ENCODE measurements at places on chromosomes 12 and 14.

GRCh38 chr14:56154321-56154720 is 36.1 kb downstream of the PELI2 start:
- DNase-seq, result no peak

GRCh38 chr12:69470189-69471075 is at the start of gene FRS2:
Gene FRS2, plus strand, starts transcription at chr12:69470388. Its CDS starts 98,643 bp downstream, at chr12:69569031.
- peak; percentile 64 for DNase-seq

GRCh38 chr14:78088916-78089315 is 81.3 kb upstream of the NRXN3 start:
- no peak for DNase-seq

DNA sequence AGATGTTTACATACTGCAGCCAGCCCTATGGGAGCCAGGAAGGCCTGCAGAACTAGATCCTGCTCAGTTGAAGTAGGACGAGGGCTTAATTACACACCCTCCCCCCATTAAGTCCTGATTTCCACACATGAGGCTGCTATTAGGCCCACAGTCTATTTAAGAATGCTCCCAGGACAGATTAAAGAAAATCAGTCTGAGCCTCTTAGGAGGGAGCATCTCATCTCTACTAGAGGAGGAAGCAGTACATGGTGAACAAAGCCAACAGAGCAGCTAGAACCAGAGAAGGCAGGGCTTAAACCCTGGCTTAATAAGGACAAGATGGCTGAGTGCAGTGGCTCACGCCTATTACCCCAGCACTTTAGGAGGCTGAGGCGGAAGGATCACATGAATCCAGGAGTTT is 55.8 kb upstream of the ARHGAP5 start:
- DNase-seq, result no peak

- no peak for DNase-seq
These were observed 89.0 kb downstream of the AKAP6 start for GRCh38 chr14:32417956-32418552.

DNA sequence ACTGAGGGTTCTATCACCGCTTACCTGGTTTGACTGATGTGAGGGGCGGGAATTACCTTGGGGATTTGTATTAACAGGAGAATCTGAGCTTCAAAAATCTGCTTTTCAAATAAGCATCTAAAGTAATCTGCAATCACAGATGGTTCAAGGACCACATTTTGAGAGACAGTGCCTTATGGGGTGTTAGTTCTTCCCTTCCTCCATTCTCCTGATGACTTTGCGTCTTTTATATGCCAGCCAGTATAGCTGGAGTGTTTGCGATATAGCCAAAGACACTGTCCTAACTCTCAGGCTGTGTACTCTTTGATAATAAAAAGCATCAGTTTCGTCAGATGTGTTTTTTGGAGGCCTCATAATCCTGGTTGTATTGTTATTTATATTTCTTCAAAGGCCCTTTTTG is 39.5 kb downstream of the PPHLN1 start:
- no peak for DNase-seq

DNA sequence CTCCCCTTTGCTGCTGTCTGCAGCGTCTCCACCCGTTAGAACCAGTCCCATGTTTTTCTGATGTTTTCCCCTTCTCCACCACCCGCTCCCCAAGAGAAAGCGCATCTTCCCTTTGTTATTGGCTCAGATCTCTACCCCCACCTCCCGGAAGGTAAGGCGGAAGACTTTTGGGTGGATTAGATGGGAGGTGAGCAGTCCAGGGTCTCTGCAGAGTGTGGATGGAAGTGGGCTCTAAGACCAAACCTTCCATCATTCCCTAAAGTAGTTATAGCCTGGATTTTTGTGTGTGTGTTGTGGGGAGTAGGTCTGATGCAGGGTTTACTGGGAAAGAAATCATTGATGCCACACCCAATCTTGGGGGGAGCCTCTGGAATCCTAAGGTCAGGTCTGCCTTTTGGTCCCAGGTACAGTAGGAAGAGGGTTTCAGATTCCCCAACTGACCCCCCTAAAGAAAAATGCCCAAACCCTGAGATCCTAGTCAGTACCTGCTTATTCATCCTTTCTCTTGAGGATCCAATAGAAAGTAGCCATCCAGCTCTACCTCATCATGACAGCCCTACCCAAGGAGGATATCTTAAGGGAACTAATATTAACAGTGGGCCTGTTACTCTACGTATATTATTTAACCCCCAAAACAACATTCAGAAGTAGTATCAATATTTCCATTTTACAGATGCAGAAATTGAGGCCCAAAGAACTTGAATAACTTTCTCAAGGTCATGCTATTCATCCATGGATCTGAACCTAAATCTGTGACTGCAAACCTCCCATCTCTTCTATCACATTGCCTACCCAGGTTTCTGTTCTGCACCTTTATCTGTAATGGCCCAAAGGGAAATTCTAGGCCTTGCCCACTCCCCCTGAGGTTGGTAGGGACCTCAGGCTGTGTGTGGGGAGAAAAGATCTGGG is 1.1 kb downstream of the KIF5A start:
- no peak for DNase-seq

DNA sequence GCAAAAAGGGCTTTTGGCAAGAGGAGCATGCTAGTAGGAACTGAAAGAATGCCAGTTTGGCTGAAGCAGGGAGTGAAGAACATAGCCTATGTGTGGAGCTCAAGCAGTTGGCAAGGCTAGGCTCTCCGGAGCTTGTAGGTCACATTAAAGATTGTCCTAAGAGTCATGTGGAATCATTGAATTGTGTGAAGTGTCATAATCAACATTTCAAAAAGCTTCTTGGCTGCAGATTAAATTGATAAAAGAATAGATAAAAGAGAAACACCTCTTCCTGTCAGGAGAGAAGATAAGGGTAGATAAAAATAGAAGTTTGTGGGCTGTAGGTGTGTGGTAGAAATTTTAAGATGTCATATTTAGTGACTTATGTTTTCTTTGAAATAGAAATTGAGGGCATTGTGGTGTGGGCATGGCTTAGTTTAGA is 36.1 kb downstream of the CPSF6 start:
- no peak for DNase-seq

GRCh38 chr12:92551210-92551609 is 151.6 kb upstream of the PLEKHG7 start:
- DNase-seq, result no peak

- no peak for DNase-seq
These were observed 383.4 kb downstream of the KCNH5 start for GRCh38 chr14:62661818-62662217.

- no peak for DNase-seq
These were observed 7.8 kb upstream of the EGLN3 start for GRCh38 chr14:33958605-33959226.

DNA sequence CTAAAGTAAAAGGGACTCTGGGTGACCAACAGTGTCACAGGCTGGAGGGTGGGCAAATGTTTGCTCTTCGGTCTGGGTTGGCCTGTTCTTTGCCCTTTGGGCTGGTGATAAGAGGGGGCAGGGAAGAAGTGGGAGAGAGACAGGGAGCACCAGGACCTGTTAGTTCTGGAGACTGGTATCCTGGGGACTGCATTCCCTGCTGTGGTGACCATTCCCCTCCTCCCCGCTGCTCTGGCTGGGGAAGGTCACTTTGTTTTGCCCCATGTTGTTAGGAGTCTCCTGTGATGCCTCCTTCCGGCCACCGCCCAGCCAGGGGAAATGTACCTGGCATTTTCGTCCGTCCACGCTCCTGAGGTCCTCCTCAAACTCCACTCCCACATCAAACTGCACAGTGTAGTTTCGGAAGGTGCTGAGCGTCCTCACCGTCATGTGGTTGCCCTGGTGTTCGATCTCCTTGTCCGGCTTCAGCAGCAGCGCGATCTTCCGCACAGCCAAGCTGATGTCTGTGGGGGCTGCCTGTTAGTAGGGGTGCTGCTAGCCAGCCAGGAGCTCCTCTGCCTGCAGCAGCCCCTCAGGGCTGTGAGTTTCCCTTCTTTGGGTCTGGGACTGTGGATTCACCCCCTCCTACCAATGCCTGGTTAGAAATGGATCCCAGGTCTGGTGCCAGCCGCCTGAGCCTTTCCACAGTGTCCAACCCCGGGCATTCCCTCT is 618 bp downstream of the RBP5 start:
- DNase-seq, result no peak

DNA sequence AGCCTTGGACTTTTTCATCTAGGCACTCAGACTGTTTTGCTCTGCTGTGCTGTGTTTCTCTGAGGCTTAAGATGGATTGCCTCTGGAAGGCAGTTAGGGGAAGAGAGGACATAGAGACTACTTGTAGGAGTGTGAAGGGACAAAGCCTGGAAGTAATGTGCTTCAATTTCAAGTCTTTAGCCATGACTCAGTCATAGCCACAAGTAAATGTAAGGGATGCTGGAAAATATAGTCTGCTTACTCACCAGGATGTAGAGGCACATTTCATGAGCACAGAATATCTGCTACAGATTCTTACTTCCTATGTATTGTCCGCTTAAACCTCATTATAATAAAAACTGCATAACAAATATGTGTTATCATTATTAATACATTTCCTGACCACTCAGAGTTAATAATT is 794.3 kb upstream of the NOVA1 start:
- no peak for DNase-seq

DNA sequence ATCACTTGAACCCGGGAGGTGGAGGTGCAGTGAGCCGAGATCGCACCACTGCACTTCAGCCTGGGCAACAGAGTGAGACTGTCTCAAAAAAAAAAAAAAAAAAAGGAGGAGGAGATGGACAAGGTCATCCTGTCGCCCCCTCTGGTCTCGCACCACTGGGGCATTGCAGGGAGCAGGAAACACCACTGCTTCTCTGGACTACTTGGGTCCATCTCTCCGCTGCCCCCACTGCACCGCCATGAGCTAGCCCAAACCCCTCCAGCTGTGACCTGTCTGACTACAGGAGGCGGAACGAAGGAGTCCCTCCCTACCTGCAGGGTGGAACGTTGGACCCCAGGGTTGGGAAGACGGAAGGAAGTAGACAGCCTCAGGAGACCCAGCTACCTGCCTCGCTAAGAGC is 18.2 kb upstream of the FAM222A start:
- DNase-seq, result no peak

DNA sequence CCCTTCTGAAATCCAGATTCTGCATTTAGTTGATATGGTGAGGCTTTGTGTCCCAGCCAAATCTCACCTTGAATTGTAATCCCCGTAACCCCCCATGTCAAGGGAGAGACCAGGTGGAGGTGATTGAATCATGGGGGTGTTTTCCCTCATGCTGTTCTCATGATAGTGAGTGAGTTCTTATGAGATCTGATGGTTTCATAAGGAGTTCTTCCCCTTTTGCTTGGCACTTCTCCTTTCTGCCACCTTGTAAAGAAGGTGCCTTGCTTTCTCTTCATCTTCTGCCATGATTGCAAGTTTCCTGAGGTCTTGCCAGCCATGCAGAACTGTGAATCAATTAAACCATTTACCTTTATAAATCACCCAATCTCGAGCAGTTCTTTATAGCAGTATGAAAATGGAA is 23.1 kb upstream of the C12orf42 start:
- DNase-seq, result no peak

GRCh38 chr12:39502726-39503125 is 59.8 kb upstream of the KIF21A start:
- DNase-seq, result no peak

- DNase-seq, result no peak
These were observed 15.0 kb downstream of the DTD2 start for GRCh38 chr14:31442284-31442683.

- DNase-seq, result no peak
These were observed 337.2 kb downstream of the NPAS3 start for GRCh38 chr14:33275879-33276278.

- DNase-seq, result no peak
These were observed 450.3 kb downstream of the RMST start for GRCh38 chr12:97912943-97913342.

- DNase-seq, result peak; percentile 47
These were observed 137.4 kb downstream of the AEBP2 start for GRCh38 chr12:19576506-19577280.

GRCh38 chr14:96590190-96590864 is 88.1 kb downstream of the PAPOLA start:
- DNase-seq, result no peak

DNA sequence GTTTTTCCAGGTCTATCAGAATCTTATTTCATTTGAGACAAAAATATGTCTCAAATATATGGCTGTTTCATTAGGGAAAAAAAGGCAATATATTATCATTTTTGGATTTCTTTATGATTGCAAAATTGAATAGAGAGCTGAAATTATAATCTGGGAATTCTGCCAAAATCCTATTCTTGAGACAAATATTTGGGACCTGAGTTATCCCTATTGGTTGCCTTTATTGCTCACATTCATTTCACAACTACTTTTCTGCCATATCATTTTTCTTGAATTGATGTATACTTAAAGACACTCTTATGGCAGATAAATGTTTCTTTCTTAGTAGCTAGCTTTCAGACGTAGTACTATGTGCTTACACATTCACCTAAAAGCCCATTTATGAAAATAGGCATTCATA is 241.6 kb upstream of the NOVA1 start:
- no peak for DNase-seq

GRCh38 chr12:131915000-131915689 is 13.9 kb upstream of the PUS1 start:
- no peak for DNase-seq

GRCh38 chr14:94886931-94887330 is 117.0 kb upstream of the GSC start:
- DNase-seq, result no peak

DNA sequence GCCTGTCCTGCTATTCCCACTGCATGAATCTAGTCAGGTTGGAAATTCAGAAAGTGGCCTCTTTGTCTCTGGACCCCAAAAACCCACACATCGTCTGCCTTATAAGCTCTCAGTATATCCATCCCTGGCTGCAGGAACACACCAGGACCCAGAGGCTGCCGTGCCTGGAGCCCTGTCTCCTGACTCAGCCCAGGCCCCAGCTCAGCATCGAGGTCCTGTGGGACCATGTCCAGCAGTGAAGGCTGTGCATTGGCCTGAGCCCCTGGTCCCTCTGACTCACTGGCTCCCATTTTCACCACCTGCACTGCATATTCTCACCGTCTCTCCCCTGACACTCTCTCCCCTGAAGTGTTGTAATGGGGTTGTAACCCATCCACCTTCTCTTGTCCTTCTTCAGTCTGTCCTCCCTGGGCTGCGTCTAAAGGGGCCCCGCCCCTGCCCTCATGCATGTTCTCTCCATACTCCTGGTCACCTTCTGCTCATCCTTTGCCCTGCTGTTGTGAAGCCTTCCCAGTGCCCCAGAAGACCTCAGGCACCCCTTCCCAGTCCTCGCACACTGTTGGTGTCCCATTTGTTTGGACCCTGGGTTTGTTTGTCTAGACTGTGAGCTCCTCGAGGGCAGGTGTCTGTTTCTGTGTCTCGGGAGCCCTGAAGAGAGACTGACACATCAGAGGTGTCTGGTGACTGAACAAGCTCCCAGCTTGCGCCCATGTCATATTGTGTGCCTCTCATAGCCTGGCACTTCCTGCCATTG is 43.8 kb downstream of the EVL start:
- no peak for DNase-seq

DNA sequence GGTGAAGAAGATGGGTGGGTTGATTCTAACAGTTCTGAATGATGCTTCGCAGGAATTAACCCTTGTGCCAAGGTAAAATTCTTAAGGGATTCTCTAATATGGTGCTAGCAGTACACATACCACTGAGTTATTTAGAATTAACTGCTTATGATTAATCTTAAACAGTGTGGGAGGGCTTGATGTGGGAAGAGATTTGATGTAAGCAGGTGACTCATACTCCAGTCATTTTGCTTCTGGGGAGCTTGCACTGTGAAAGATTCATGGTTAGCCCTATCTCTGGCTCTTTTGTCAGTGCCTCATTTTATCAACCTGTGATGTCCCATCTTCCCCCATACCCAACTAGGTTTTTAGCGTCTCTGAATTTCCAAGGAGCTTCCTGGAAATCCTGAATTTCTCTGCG is 83.8 kb downstream of the NRXN3 start:
- DNase-seq, result no peak

- no peak for DNase-seq
These were observed 411 bp downstream of the BTBD7 start for GRCh38 chr14:93332397-93332852.

- no peak for DNase-seq
These were observed 116.7 kb downstream of the TMTC1 start for GRCh38 chr12:29667011-29667410.

All from brain pericyte (primary cell).